ENCODE measurements at places on chromosomes 2 and 18.

DNA sequence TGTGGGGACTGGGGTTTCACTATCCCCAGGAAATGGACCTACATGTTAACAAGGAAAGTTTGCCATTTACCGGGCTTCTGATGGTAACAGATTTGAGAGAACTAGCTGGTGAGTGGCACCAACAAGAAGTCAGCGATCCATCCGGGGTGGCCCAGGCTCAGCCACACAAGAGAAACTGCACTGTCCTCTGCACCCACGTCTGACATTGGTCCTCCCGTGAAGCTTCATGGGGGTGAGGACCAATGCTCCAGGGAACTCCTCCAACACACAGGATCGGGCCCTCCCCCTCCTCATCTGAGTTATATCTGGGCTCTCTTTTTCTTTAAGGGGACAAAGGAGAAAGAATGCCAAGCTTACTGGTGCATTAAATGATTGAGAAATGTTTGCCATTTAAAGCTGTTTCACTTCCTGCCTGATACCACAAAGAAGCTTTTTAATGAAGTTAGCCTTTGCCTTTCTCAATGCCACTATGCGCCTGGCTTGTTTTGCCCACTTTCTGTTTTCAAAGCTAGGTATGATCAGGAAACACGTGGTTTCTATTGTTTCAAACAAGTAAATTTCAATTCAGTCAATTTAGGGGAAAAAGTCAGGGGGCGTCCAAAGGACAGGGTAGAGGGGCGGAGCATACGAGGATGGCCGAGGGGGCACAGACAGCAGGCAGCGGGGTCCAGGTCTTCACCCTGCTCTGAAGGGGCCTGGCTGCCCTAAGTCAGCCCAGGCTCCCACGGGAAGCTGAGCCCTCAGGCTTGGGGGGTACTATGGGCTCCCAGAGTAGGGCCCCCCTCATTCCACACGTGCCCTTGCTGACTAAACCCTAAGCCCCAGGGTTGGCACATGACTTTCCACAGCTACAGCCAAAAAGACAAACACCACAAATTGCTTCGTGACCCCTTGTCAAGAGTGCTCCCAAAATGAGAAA, 204.0 kb upstream of the ID2 start:
- no peak for DNase-seq

- no peak for DNase-seq
Observed at GRCh38 chr18:8752329-8752728, 47.0 kb downstream of the MTCL1 start.

DNA sequence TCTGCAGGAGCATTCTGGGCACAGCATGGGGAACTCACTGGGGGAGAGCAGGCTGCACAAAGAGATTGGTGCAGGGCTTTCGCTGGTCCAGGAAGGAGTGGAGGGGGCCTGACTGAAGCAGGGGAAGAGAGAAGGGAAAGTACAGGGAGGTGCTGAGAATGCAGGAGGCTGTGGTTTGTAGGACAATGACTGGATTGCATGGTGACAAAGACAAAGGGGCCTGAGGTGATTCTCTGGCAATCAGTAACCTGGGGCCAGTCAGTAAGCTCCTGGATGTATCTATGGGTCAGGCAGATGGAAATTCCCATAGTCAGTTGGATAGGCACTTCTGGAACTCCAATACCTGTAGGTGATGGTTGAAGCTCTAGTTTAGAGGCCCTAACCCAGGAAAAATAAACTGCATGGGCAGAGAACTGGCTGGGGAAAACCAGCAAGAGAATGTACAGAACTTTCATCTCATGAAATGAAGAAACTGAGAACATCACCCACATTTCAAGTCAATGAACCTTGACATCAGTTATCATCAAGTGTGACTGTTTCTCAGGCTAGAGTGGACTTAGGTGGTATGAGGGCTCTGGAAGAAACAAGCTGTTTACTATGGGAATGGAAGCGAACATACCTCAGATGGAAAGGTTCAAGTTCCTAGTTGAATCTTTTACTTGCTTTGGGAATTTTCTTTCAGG, 193.2 kb downstream of the TPGS2 start:
- no peak for DNase-seq

GRCh38 chr2:46446871-46447568, 32.3 kb upstream of the TMEM247 start:
- DNase-seq, result no peak

DNA sequence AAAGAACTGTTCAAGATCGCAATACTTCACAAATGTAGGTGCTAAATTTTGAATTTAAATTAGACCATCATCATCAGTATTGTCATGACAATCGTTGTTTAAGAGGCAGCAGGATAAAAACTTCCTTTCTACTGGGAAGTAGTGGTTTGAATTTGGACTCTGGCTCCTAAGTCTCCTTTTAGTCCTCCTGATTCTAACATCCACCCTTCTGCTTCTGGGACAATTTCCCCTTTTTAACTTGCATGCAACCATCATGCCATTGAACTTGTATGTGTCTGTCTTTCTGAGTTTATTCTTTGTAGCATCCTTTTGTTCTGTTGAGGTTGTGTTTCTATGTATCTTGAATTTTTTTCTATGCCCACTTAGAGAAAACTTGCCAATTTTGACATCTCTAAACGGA, 249.7 kb downstream of the PTGR3 start:
- no peak for DNase-seq

- DNase-seq, result no peak
Observed at GRCh38 chr2:65015731-65016130, 26.5 kb downstream of the SLC1A4 start.

DNA sequence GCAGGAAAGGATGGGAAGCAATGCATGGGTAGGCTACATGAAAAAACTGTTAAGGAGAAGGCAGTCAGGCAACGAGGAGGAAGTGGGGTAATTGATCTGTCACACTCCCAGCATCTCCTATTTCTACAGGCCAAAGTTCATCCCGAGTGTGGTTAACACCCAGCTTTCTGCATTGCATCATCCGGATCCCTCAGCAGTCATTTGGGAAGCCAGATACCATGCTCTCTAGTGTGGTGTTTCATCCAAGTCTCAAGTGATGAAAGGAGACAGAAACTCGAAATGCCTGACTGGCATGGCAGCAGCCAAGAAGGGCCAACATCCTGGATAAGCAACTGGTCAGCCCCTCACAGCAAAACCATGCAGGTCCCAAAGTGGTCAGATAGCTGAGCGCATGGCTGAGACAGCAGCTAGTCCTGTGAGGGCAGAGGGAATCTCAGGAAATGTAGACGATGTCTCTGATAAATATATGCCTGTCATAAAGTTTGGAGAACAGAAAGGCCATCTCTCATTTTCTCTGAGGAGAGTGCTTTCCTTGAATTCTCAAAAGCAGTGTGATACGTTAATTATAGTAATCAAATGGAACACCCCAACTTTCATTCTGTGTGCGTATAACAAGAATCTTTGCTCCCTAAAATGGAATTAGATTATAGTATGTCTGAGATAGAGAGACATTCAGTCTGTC, 24.8 kb upstream of the HNRNPA3 start:
- no peak for DNase-seq

GRCh38 chr2:120684289-120685065, 51.2 kb upstream of the GLI2 start:
- no peak for DNase-seq

- DNase-seq, result no peak
Observed at GRCh38 chr2:219403861-219404260, 14.3 kb upstream of the DES start.

DNA sequence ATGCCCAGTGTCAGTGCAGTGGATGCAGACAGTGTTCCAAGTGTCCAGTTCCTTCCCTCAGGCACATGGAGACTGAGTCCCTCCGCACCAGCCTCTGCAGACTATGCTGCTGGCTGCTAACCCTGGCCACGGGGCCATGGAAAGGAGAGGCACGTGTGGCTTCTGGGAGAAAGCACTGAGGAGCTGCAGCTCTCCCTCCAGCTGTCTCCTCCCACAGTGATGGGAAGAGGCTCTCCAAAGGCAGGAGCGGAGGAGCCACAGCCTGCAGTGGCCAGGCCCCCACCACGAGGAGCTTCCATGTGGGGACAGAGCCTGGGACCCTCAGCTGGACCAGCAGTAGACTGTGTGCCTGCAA, 141.1 kb downstream of the NDUFA10 start:
- DNase-seq, result no peak

GRCh38 chr2:202164411-202164810, 74.0 kb downstream of the SUMO1 start:
- no peak for DNase-seq
